Right atrium auricular region (tissue), 2 donors: ENCODE measurements at places on chromosomes 12 and 14. TPM values are rescaled to one million over a fixed set of nuclear protein-coding genes. Genes with fewer than 3 reads are reported as not detected.

- DNase-seq: no peak
Observed at GRCh38 chr12:14268120-14268515, 97.4 kb upstream of the ATF7IP start.

GRCh38 chr12:20490213-20490612, 121.9 kb downstream of the PDE3A start:
- DNase-seq: no peak

DNA sequence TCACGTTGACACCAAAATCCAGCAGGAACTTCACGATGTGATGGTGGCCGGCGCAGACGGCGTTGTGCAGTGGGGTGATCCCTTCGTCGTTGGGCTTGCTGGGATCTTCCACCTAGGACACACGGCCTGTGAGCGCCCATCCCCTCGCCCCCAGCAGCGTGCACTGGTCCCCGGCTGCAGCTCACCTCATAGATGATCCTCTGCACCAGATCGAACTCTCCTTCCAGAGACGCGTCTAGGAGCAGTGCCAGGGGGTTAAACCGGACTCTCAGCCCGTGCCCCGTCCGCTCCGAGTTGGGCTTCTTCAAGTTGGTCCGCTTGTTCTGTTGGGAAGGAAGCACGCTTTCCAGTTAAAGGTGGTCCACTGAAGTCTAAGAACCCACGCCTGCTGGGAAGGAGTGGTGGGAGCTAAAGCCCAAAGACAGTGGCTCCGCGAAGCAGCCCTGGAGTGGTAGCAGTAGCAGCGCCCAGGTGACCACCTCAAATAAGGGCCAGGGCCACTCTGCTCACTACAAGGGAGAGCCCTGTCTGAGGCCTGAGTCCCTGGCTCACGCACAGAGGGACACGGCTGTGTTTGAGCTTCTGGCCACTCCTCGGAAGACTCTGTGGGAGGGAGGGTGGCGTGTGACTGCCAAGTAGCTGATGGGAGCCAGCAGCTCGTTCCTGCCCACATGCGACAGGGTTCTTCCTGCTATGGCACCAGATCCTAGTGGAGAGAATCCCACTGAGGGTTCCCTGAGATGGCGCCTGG, 23.3 kb downstream of the ZFYVE21 start:
- DNase-seq: no peak

PPP1R1A gene
- 111 TPM for total RNA-seq

GRCh38 chr12:126248871-126249403, 1183.7 kb downstream of the AACS start:
- DNase-seq: no peak
